ENCODE measurements at places on chromosomes 1 and 21.

- no peak for DNase-seq
These were observed 56.5 kb upstream of the ST6GALNAC3 start for GRCh38 chr1:76018045-76018444.

DNA sequence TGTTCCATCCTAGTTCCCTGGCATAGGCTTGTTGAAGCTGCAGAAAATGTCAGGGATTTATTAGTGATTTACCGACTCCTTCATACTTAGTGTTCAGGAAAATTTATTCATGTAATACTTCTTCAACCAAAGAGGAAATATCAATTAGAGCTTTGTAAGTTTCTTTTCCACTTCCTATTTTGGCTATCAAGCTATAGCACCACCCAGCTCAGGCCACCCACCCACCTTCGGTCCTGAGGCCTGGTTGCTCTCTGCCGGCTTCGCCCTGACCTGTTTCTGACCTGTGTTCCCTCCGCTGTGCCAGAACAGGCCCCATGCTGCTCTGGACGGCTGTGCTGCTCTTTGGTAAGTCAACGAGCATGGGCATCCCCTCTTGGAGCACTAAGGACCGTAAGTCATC lies at the start of gene FCRL6:
FCRL6 (plus strand) TSS at position 250 of the 400 bp plus-strand sequence; CDS start at position 315, 65 bp downstream.
- no peak for DNase-seq

GRCh38 chr1:193537266-193538002 lies 351.0 kb upstream of the B3GALT2 start:
- no peak for DNase-seq

GRCh38 chr1:221993444-221993948 lies 251.6 kb upstream of the DUSP10 start:
- no peak for DNase-seq

GRCh38 chr1:183103147-183103546 lies 79.9 kb downstream of the LAMC1 start:
- no peak for DNase-seq

Data from HuH-7.5 (cell line).